ENCODE measurements at places on chromosomes 13 and 19.

GRCh38 chr19:9296336-9296735 is 13.3 kb downstream of the ZNF699 start:
- no peak for DNase-seq

DNA sequence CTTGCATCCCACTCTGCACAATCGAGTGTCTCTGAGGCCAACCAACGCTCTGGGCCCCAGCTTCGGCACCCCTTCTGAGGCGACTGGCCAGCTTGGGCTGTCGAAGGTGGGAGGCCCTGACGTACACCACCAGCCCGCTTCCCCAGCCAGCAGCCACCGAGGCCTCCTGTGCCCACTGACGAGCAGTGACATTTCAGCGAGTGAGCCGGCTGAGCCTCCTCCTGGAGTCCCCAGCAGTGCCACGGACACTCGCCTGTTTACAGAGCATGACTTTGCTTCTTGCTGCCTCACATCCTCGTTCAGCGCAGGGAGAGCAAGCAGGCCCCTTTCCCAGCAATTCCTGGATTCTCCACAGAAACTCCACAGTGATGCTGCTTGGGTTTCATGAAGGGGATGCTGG is 240.2 kb upstream of the MAB21L1 start:
- no peak for DNase-seq

- DNase-seq, result no peak
These were observed 9.7 kb downstream of the SIGLEC6 start for GRCh38 chr19:51521781-51522180.

- peak; percentile 74 for DNase-seq
These were observed 245.0 kb downstream of the KLF5 start for GRCh38 chr13:73303851-73304250.

GRCh38 chr19:30450835-30451321 is 78.7 kb downstream of the ZNF536 start:
- no peak for DNase-seq

DNA sequence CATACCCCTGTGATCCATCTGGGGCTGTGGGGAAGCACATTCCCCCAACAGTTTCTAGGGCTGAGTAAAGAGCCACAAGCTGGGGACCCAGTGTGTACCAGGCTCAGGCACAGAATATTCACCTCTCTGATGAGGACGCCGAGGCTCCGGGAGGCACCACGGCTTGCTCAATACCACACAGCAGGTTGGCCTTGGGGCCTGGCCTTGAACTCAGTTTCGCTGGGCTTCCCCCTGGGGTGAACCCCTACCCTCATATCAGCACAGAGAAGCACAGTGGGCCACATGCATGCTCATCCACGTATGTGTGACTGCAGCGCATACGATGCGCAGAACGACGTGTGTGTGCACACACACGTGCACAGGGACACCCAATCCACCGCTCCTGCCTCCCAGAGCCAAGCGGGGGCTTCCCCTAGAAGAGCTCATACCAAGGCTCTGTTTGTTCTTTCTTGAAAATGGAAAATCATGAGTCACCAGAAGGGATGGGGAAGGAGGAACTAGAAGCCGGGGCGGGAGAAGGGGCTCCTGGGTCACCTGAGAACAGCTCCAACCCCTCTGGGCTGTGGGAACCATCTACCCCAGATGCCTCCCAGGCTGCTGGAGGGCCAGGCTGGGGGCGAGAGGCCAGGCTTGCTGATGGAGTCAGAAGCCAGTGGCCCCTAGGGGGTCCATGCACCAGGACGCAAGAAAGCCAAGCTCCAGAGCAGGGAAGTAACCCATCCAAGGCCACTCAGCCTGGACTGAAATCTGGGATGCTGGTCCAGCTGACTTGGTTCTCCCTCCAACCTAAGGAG is 4.9 kb upstream of the PDE4C start:
- DNase-seq, result no peak

DNA sequence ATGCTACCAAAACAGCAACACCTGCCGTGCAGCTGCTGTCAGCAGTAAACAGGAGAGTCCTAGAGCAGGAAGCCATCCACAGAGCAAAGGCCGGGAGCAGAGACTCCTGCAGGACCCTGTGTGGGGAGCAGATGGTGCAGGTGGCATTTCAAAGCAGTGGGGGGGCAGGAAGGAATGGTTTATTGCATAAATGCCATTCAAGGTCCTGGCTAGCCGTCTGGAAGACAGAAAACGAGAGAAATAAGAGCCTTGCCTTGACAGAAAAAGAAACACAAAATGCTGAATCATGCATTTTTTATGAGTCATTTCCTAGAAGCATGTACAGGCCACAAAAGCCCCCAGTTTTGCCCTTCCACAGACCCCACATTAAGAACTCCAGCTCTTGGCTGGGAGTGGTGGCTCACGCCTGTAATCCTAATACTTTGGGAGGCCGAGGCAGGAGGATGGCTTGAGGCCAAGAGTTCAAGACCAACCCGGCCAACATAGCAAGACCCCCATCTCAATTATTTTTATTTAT is 5.4 kb downstream of the RSPH6A start:
- no peak for DNase-seq

- DNase-seq, result no peak
These were observed 2.9 kb upstream of the GPR18 start for GRCh38 chr13:99261059-99261458.

- no peak for DNase-seq
These were observed 38.3 kb upstream of the SPRY2 start for GRCh38 chr13:80379245-80379644.

GRCh38 chr13:51715613-51716012 is 88.3 kb downstream of the DHRS12 start:
- DNase-seq, result no peak

GRCh38 chr13:48645845-48646244 is 7.9 kb upstream of the CYSLTR2 start:
- DNase-seq, result no peak

DNA sequence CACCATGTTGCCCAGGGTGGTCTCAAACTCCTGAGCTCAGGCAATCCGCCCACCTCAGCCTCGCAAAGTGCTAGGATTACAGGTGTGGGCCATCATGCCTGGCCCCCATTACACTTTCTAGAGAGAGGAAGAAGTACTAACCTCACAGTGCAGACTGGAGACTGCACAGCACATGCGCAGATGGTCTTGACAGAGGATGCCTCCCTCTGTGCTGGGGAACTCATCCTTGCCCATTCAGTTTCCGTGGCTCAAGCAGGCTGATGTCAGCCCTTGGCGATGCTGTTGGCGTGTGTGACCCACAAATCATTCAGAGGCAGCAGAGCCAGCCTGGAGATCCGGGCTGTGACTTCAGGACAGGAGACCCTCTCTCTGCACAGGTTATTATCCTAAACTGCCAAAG is 14.6 kb upstream of the FFAR2 start:
- no peak for DNase-seq

DNA sequence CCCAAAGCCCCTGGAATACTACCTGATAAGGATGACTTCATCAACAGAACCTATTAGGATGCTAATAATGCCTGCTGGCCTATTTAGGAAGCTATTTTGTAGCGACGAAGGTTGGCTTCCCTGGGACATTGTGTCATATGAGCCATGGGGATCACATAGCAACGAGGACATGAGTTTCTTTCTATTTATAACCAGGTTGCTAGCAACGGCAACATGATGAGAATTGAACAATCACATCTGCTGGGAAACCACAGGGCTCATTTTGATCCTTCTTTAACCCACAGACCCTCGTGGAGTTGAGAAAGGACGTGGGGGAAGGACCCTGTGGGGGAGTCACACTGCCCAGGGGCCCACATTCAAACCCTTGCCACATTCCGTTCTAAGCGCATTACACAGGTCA is 172.2 kb downstream of the COL4A1 start:
- no peak for DNase-seq

DNA sequence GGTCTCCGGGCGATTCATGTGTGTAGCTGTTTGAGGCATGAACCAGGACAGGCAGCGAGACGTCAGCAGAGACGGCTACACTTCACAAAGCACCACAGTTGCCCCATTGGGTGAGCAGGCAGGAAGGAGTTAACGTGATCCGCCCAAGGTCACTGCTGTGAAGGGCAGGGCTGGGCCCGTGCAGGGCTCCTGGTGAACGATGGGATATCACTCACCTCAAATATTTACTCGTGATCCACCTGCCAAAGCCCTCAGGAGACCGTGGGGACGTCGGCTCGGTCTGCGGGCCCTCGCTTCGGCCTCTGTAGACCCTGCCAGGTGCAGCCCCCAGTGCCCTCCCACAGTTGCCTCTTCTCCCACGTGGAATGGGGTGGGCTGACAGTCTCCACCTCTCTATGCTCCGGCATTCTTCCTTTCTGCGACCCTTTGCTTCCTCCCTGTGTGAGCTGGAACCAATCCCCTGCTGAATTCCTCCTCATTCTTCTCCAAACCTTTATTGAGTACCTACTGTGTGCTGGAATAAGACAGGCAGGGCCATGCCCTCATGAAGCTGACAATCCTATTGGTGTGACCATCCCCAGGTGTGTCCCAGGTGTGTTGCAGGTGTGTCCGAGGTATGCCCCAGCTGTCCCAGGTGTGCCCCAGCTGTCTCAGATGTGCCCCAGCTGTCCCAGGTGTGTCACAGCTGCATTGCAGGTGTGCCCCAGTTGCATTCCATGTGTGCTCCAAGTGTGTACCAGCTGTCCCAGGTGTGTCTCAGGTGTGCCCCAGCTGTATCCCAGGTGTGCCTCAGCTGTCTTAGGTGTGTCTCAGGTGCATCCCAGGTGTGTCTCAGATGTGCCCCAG is 2.0 kb upstream of the GRK1 start:
- peak; percentile 54 for DNase-seq

- no peak for DNase-seq
These were observed 14.2 kb upstream of the ANGPTL8 start for GRCh38 chr19:11225172-11225571.

DNA sequence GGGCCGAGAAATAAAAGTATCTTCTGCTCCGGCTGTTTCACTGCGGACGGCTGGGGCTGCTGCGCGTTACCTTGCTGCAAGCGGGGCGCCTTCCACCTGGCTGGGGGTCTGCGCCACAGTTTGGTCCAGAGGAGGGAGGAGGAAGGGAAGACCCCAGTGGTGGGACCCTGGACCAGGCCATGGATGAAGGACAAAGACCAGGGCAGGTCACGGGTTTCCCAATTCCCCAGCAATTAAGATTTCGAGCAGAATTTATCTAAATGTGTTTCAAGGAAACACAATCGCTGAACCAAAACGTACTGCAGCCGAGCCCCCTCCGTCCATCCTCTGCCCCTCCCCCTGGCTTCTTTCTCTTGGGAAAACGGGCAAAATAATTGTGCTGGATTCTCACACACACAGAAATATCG is 2.9 kb downstream of the SOX1 start:
- no peak for DNase-seq

- no peak for DNase-seq
These were observed 2.0 kb downstream of the RPL36 start for GRCh38 chr19:5691822-5692722.

GRCh38 chr19:48637948-48638830 is 1.0 kb upstream of the DBP start:
- peak; percentile 92 for DNase-seq

DNA sequence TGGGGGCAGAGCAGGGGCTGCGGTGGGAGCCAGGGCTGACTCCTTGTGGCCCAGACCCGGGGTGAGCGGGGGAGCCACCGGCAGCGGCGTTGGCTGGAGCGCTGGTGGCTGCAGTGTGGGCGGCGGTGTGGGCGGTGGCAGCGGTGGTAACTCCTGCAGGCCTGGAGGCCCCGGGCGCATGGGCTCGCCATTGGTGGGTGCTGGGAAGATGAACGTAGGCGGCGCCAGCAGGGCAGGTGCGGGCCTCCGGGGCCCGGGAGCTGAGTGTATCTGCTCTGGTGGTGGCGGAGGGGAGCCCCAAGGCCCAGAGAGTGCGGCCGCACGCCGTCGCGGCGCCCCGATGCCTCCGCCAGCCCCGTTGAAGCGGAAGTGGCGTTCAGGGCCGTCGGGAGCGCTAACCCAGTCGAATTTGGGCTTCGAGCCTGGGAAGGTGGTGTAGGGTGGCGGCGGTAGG is 2.0 kb downstream of the GGN start:
- no peak for DNase-seq

GRCh38 chr13:113297370-113298042 is 467 bp downstream of the LAMP1 start:
- peak; percentile 82 for DNase-seq

DNA sequence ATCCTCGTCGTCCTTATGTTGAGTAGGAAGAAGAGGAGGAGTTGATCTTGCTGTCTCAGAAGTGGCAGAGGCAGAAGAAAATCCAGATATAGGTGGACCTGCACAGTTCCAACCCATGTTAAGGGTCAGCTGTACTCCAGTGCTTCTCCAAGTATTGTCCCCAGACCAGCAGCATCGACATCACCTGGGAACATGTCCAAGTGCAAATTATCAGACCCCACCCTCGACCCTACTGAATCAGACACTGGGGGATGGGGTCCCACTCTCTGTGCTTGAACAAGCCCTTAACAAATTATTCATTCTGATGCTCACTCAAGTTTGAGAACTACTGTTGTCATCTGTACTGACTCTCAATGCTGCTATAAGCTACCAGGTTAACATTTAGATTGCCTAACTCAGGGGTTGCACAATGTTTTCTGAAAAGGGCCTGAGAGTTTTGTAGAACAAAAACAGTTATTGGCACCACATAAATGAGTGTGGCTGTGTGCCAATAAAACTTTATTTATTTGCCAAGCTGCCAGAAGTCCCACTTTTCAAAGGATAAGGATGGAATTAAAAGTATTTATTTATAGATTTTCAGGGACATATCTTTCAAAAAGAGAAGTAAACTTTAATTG is 226.7 kb upstream of the IPO5 start:
- no peak for DNase-seq

DNA sequence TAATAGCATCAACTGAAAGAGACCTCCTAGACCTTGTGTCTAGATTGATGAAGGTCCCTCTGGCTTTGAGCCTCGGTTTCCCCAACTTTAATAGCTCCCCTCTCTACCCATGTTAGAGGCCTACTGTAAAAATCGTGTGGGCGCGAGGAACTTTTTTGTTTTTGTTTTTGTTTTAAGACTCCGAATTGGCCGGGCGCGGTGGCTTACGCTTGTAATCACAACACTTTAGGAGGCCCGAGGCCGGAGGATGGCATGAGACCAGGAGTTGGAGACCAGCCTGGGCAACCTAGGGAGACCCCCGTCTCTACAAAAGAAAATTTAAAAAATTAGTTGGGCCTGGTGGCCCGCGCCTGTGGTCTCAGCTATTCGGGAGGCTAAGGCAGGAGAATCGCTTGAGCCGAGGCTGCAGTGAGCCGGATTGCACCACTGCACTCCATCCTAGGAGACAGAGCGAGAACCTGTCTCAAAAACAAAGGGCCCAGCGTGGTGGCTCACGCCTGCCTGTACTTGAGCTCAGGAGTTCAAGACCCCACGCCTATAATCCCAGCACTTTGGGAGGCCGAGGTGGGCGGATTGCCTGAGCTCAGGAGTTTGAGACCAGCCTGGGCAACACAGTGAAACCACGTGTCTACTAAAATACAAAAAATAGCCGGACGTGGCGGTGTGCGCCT is 858 bp upstream of the PPP6R1 start:
- no peak for DNase-seq
